Type B pancreatic cell (in vitro differentiated cells): ENCODE measurements at places on chromosomes 12 and 14. TPM values are rescaled to one million over a fixed set of nuclear protein-coding genes. Genes with fewer than 3 reads are reported as not detected.

Gene SLC24A4
- total RNA-seq = 0.57 and 0.82 TPM in 2 replicates

Gene FERMT2
- 25.6 and 82.5 TPM in 2 replicates for total RNA-seq

Gene SYNDIG1L
- 0.36 and 0.71 TPM in 2 replicates for total RNA-seq

GRCh38 chr14:54784060-54784459, 118.6 kb downstream of the GCH1 start:
- H3K4me3 ChIP-seq = no peak overlapping the region
- H3K36me3 ChIP-seq = peaks cover 7% of the 10 kb centered on the region
- H3K27ac ChIP-seq = no peak overlapping the region
- no peaks in the 10 kb centered on the region for H3K4me1 ChIP-seq

DNA sequence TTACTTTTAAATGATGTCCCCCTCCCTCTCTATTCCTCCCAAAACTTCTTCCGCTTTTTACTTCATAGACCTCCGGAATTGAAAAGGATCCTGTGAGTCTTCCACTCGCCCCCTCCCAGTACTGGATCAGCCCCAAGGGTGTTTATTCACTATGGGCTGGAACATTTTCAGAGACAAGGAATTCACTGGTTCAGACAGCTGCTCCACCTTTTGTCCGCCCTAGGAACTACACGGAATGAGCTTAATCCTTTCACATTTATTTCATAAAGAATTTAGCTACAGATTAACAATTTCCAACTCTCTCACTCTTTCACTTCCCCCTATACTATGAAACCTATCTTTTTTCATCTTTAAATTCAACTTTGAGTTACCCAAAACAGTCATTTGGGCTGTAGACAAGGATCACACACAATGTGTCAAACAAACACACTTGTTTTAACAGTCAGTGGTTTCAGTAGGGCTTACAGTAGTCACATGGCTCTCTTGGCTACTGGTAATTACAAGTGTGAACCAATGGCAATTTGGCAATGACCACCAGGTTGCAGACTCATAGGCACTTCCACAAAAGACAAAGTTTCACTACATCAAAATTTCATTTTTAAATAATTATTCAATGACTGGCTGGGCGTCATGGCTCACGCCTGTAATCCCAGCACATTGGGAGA, 20.6 kb downstream of the CNIH1 start:
- no peaks in the 10 kb centered on the region for H3K27me3 ChIP-seq
- peak overlapping the region; percentile 8 for H3K27ac ChIP-seq
- no peak for DNase-seq
- H3K36me3 ChIP-seq = peaks cover 4% of the 10 kb centered on the region
- H3K4me1 ChIP-seq = peaks cover 4% of the 10 kb centered on the region
- H3K4me3 ChIP-seq = no peak overlapping the region

DNA sequence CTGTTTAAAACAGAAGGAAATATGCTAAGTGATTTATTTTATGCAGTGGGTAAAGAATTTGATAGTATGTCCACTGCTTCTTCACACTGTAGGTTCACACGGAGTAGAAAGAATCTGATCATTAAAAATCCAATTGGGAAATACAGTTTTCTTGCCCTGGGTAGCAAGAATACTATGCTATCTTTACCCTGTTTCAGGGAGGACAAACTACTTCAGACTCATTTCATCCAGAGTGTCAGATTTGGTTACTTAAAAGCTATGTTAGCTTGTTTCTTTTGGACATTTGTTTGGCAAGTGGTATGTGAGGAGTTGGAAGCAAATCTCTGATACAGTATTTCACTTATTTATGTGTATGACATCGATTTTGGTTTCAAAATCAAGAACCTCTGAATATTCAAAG, 4.3 kb downstream of the FRS2 start:
- peak overlapping the region; percentile 18 for H3K27ac ChIP-seq
- H3K4me1 ChIP-seq = peaks cover 60% of the 10 kb centered on the region
- no peaks in the 10 kb centered on the region for H3K27me3 ChIP-seq
- no peaks in the 10 kb centered on the region for H3K36me3 ChIP-seq
- peak overlapping the region; percentile 35 for H3K4me3 ChIP-seq
- DNase-seq = no peak

DNA sequence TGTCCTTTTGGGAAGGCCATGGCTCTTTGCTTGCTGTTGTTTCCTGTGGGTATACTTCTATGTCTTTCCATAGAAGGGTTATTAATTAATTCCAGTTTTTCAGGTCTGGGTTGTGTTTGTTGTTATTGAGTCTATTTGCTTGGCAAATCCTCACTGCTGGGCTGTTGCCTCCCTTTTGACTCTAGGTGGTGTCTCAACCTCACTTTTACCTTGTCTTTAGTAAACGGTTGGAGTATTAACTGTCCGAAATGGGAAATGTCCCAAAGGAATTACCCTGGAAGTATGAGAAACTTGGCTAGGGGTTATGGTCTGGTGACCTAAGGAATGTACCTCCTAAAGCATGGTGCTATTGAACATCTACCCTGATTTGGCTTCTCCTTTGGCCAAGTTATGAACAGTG, 16.7 kb downstream of the PRH1 start:
- H3K36me3 ChIP-seq = peaks cover 21% of the 10 kb centered on the region
- no peak for DNase-seq
- no peaks in the 10 kb centered on the region for H3K27me3 ChIP-seq
- no peak overlapping the region for H3K4me3 ChIP-seq
- H3K27ac ChIP-seq = no peak overlapping the region

GRCh38 chr14:70882776-70883492, 24.3 kb upstream of the PCNX1 start:
- no peak overlapping the region for H3K4me3 ChIP-seq
- no peaks in the 10 kb centered on the region for H3K36me3 ChIP-seq
- H3K27me3 ChIP-seq = peaks cover 4% of the 10 kb centered on the region
- DNase-seq = no peak

- H3K27ac ChIP-seq = no peak overlapping the region
- H3K36me3 ChIP-seq = peaks cover 21% of the 10 kb centered on the region
- no peaks in the 10 kb centered on the region for H3K27me3 ChIP-seq
Measured at GRCh38 chr14:103347091-103347815, 13.2 kb downstream of the EIF5 start.

DNA sequence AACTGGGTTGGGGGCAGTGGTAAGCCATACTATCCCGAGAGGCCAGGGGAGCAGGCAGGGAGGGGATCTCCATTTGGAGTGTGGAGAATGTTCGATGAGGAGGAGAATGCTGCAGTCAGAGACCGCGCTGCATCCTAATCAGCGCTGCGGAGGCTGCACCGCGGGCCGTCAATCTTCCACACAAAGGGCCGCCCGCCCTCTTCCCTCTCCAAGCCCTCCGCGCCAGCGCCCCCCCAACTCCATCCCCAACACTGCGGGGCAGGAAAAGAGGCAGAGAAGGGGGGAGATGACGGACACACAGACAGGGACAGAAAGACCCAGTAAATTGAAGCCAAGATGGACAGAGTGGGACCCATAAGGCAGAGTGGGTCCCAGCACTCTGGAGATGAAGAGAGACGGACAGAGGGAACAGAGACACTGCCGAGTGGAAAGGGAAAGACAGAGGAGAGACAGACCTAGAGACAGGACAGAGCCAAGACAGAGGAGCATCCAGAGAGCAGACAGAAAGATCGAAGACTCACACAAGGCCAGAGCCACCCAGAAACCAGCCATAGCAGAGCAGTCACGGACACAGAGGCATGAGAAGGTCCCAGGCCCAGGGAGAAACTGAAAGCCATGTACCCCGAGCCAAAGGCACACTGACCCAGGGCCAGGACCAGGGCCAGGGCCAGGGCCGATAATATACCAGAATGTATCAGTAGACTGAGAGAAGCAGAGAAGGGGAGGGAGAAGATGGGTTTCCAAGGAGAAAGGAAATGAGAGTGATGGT, 3.5 kb downstream of the CISTR start:
- no peaks in the 10 kb centered on the region for H3K36me3 ChIP-seq
- no peak overlapping the region for H3K27ac ChIP-seq
- peaks cover 15% of the 10 kb centered on the region for H3K4me1 ChIP-seq
- peak overlapping the region; percentile 45 for H3K4me3 ChIP-seq

DNA sequence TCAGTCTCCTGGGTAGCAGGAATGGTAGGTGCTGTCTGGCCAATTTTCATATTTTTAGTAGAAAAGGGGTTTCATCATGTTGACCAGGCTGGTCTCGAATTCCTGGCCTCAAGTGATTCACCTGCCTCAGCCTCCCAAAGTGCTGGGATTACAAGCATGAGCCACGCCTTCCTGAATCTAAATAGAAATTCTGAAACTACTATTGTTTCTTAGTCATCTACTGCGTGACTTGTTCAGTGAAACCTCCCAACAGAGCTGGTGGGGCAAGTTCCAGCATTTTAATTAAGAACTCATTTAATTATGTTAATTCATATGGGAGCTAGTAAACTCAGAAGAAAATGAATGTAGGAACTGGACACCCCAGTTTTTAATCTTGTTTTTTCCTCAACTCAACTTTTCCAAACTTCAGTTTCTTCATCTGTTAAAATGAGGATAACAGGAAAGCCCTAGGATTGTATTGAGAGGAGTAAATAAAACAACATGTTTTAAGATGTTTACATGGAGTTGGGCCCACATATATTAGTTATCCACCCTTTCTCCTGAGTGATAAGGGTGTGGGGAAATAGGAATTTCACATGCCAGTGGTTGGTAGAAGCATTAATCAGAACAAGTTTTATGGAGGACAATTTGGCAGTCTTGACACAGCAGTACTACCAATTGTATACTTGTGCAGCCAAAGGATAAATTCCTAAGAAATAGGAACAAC, 335.8 kb upstream of the E2F7 start:
- H3K27me3 ChIP-seq = no peaks in the 10 kb centered on the region
- H3K4me3 ChIP-seq = no peak overlapping the region
- no peaks in the 10 kb centered on the region for H3K36me3 ChIP-seq
- H3K27ac ChIP-seq = no peak overlapping the region
- no peak for DNase-seq

- no peak overlapping the region for H3K4me3 ChIP-seq
- no peaks in the 10 kb centered on the region for H3K36me3 ChIP-seq
- H3K4me1 ChIP-seq = peaks cover 32% of the 10 kb centered on the region
- no peak for DNase-seq
- H3K27me3 ChIP-seq = no peaks in the 10 kb centered on the region
Measured at GRCh38 chr14:33509454-33509853, 441.4 kb downstream of the EGLN3 start.

- H3K4me3 ChIP-seq = no peak overlapping the region
- no peaks in the 10 kb centered on the region for H3K4me1 ChIP-seq
- peaks cover 3% of the 10 kb centered on the region for H3K36me3 ChIP-seq
- no peaks in the 10 kb centered on the region for H3K27me3 ChIP-seq
- DNase-seq = no peak
Measured at GRCh38 chr12:30142301-30142700, 358.6 kb upstream of the TMTC1 start.

DNA sequence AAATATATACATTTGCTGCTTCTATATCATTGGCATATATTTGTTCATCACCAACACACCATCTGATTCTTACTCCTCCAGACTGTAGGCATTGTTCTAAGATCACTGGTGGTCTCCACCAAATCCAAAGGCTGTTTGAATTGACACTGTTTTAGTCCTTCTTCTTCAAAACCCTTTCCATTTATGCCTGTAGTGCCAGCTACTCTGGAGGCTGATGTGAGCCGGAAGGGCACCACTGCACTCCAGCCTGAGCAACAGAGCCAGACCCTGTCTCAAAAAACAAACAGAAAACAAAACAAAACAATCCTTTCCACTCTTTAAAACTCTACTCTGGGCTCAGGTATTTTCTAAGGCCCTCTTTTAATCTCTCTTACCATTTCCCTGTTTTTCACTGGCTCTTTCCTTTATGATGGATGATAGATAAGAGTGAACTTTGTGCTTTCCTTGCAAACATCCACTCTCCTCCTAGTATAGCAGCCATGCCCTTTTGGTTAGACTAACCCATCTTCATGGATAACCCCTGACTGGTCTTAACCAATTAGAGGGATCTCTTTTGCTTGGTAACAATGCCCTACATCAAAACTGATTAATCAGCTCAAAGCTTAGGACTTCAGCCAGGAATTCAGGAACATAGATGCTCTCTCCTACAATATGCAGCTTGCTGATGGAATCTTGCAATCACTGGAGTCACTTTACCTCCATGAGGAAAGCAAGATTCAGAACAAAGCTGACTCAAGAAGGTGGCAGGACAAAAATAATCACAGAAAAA, 24.9 kb downstream of the SPTSSA start:
- H3K4me1 ChIP-seq = peaks cover 17% of the 10 kb centered on the region
- no peak for DNase-seq
- H3K27ac ChIP-seq = no peak overlapping the region
- peaks cover 11% of the 10 kb centered on the region for H3K36me3 ChIP-seq
- no peak overlapping the region for H3K4me3 ChIP-seq
- no peaks in the 10 kb centered on the region for H3K27me3 ChIP-seq

DNA sequence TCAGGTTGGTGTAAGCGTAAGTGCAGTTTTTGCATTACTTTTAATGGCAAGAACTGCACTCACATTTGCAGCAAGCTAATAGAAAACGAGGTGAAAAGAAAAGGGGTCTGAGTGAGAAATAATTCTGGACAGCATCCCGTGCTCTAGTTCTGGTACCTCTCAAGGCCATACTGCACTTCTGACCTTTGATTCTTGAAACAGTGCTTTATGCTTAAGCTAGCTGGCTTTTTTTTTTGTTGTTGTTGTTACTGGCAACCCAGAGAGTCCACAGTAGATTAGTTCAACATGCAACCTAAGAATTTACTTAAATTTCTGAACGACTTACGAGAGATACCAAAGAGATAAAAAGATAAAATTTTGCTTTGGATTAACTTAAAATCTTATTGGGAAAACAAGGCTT, 75.2 kb upstream of the PRKD1 start:
- DNase-seq = no peak
- peaks cover 18% of the 10 kb centered on the region for H3K4me1 ChIP-seq
- H3K36me3 ChIP-seq = no peaks in the 10 kb centered on the region
- no peak overlapping the region for H3K4me3 ChIP-seq
- no peak overlapping the region for H3K27ac ChIP-seq

DNA sequence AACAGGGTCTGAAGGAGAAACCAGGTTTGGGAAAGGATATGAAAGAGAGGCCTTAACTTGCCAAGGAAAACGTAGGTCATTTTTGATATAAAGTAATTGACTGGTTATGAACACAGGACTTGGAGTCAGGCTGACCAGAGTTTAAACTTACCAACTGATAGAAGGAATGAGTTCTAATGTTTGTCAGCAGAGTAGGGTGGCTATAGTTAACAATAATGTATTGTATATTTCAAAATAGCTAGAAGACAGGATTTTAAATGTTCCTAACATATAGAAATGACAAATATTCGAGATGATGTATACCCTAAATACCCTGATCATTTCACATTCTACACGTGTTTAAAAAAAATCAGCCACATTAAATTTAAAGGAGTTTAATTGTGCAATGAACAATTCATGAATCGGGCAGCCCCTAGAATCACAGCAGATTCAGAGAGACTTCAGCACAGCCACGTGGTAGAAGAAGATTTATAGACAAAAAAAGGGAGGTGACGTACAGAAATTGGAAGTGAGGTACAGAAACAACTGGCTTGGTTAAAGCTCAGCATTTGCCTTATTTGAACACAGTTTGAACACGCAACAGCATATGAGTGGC, 52.5 kb upstream of the PLEKHG7 start:
- no peak for DNase-seq
- H3K27me3 ChIP-seq = peaks cover 8% of the 10 kb centered on the region
- H3K36me3 ChIP-seq = no peaks in the 10 kb centered on the region
- no peak overlapping the region for H3K27ac ChIP-seq

- H3K4me3 ChIP-seq = no peak overlapping the region
- H3K27me3 ChIP-seq = no peaks in the 10 kb centered on the region
- no peak overlapping the region for H3K27ac ChIP-seq
- H3K4me1 ChIP-seq = peaks cover 11% of the 10 kb centered on the region
- H3K36me3 ChIP-seq = peaks cover 23% of the 10 kb centered on the region
Measured at GRCh38 chr12:53579545-53579955, 46.6 kb downstream of the ATF7 start.
